ENCODE measurements at places on chromosomes 1 and 21.

DNA sequence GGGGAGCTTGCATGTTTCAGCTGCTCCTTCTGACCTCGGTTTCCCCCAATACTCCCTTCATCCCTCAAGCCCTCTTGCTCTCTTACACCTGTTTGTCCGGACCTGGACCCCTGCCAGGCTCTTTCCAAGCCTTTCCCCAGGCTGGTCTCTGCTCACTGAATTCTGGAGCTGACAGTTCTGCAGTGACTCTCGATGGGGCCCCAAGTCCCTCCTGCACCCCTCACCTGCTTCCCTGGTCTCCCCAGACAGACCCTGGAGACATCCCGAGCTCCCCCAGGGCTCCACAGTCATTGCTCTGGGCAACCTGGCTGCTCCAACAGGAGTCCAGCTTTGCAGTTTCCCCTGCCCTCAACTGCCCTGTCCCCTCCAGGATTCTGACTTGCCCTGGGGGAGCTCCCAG lies 198.6 kb downstream of the GRIK3 start:
- no peak for DNase-seq

DNA sequence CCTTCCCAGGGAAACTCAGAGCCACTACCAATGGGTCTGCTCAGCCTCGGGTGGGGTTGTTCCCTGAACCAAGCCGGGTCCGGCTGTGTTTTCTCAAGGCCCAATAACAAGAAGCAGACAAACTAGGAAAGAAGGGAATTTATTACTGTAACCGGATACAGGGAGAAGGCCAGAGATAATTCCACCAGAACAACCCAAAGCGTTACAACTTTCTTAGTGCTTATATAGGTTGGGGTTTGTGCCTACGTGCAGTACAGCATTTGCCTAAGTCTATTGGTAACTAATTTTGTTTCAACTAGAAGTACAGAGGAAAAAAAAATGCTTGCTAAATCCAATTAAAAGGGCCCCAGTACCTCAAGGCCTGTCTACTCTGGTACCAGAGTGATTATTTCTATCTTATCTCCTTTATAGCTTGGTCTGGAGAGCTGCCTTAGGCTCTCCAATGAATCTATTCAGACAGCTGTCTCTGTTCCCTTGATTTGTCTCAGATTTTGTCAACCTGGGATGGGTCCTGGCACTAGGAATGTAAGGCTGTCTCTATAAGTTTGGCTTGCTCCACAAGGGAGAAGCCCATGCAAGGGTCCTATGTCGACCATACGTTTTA lies 57.3 kb upstream of the CCDC190 start:
- no peak for DNase-seq

- DNase-seq, result no peak
Measured at GRCh38 chr1:21762022-21762404, 20.9 kb downstream of the USP48 start.

- DNase-seq, result no peak
Measured at GRCh38 chr1:232405781-232406180, 224.2 kb downstream of the SIPA1L2 start.

- no peak for DNase-seq
Measured at GRCh38 chr1:18132711-18133541, 25.3 kb downstream of the IGSF21 start.

DNA sequence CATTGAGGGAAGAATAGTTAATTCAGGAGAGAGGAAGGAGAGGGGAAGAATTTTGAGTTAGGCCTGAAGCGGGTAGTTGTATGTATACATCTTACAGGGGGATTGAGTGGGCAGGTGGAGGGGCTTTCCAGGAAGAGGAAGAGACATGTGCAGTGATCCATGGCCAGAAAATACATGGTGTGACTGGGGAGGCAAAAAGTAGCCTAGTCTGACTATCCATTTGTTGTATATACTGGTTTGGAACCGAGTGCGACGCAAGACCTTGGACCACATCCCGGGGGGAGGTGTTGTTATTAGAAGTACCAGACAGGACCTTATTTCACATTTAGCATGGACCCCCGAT lies 158.3 kb downstream of the SDCCAG8 start:
- no peak for DNase-seq

- no peak for DNase-seq
Measured at GRCh38 chr1:170545476-170545875, 13.5 kb downstream of the GORAB start.

- DNase-seq, result no peak
Measured at GRCh38 chr1:171798311-171798710, 16.9 kb downstream of the METTL13 start.

Data from activated CD8-positive, alpha-beta memory T cell treated with anti-CD3 and anti-CD28 coated beads for 4 hours (primary cell).